ENCODE measurements at places on chromosomes 12 and 14.

DNA sequence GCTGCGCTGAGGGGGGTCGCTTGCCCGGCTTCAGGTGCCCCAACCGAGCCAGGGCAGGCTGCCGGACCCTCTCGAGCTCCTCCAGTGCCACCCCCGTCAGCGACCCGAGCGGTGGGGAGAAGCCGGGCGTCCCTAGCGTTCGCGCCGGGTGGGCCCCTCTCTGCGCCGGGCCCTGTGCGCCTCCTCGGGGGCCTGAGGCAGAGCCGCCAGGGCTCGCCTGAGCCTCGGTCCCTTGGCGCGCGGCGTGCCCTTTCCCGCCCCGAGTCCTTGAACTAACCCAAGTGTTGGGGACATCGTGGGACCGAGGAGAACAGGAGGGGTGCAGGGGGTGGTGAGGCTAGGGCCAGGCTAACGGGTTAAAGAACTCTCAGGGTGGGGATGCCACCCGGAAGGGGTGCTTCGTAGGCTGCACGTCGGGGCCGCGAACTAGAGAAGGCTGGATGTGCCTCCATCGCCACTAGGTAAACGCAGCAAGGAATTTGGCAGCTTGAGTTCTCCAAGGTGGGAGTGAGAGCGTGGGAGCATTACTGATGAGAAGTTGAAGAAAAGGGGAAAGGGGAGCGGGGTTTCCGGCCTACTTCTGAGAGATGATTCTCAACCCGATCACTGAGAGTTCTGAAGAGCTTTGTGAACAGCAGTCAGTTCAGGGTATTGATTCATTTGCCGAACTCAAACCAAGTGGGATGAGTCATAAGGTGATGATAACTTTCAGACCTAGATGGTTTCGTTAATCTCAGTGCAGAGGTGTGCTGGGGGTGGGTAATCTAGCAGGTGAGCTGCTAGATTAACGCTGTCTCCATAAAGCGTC lies 618 bp downstream of the RNF34 start:
- peak; percentile 72 for DNase-seq

- DNase-seq: no peak
These were observed 27.6 kb upstream of the FOXN3 start for GRCh38 chr14:89444516-89445125.

- peak; percentile 24 for DNase-seq
These were observed 8.6 kb downstream of the ISCU start for GRCh38 chr12:108570743-108571608.

DNA sequence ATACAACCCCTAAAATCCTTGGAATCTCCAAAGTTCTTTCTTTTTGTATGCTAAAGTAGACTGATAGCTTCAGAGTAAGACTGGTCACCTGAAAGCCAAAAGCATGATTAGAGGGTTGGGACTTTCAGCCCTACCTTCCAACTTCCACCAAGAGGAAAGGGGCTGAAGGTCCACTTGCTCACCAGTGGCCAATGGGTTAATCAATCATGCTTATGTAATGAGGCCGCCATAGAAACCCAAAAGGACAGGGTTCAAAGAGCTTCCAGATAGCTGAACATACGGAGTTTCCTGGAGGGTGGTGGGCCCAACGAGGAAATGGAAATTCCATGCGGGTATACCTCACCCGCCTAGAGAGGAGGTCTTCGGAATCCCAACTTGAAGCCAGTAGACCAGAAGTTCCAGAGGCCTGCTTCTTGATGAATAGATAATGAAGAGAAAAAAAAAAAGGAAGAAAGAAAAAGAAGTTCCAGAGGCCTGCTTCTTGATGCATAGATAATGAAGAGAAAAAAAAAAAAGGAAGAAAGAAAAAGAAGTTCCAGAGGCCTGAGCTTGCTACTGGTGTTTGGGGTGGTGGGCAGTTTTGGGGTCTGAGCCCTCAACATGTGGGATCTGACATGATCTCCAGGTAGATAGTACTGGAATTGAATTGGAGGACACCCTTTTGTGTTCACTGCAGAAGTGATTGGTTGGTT lies 11.2 kb upstream of the BTG1 start:
- DNase-seq: no peak
